Transverse colon (tissue), 4 donors: ENCODE measurements at places on chromosomes 7 and 10. TPM values are rescaled to one million over a fixed set of nuclear protein-coding genes. Genes with fewer than 3 reads are reported as not detected.

FAM25A gene
- not detected for total RNA-seq

CLRN3 gene
- 104 TPM for total RNA-seq

OR2A12 gene
- not detected for total RNA-seq

ACHE gene
- total RNA-seq, result 16.8 TPM

GRCh38 chr10:84243759-84244158, 1.1 kb upstream of the RGR start:
- no peaks in the 10 kb centered on the region for H3K4me1 ChIP-seq
- no peak for DNase-seq
- no peak overlapping the region for H3K4me3 ChIP-seq
- no peaks in the 10 kb centered on the region for H3K27me3 ChIP-seq
- H3K27ac ChIP-seq, result no peak overlapping the region

GRCh38 chr7:155804431-155804831, 7.8 kb downstream of the SHH start:
- H3K4me1 ChIP-seq, result peaks cover 7% of the 10 kb centered on the region
- H3K4me3 ChIP-seq, result peak overlapping the region; percentile 31
- peaks cover 96% of the 10 kb centered on the region for H3K27me3 ChIP-seq
- H3K36me3 ChIP-seq, result no peaks in the 10 kb centered on the region
- H3K27ac ChIP-seq, result peak overlapping the region; percentile 28

DNA sequence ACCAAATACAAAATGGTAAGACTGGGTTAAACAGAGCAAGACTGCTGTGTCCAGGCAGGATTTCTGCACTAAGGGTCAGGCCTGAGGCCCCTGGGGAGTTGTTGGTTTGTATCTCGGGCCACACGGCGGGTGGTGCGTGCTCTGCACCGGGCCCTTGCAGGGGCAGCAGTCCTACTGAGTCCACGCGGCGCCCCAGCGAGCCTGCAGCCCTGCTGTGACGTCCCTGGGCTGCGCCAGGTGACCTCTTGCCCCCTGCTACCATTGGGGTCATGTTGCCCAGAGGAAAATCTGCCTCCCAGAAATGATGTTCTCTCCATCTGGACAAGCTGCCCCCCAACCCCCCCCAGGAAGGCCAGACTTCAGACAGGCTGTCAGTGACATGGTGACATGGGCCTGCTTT, 281.5 kb downstream of the CELF2 start:
- no peaks in the 10 kb centered on the region for H3K27me3 ChIP-seq
- no peaks in the 10 kb centered on the region for H3K4me1 ChIP-seq
- no peaks in the 10 kb centered on the region for H3K36me3 ChIP-seq
- no peak overlapping the region for H3K27ac ChIP-seq
- no peak for DNase-seq
- no peak overlapping the region for H3K4me3 ChIP-seq

DNA sequence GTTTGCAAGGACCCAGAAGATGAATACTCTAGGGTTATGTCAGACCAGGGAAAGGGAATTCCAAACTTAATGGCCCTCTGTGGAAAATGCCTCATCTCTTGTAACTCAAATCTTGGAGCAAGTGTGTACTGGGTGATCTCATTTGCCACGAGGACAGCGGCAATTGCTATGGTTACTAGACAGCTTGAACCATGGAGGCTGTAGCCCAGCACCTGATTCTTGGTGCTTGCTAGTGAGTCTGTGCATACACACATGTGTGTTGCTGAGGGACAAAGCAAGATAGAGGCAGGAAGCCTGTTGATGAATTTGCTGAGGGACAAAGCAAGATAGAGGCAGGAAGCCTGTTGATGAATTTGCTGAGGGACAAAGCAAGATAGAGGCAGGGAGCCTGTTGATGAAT, 58.6 kb upstream of the FEZF1 start:
- H3K4me1 ChIP-seq, result no peaks in the 10 kb centered on the region
- H3K36me3 ChIP-seq, result no peaks in the 10 kb centered on the region
- H3K27me3 ChIP-seq, result no peaks in the 10 kb centered on the region
- no peak overlapping the region for H3K27ac ChIP-seq
- H3K4me3 ChIP-seq, result no peak overlapping the region

DNA sequence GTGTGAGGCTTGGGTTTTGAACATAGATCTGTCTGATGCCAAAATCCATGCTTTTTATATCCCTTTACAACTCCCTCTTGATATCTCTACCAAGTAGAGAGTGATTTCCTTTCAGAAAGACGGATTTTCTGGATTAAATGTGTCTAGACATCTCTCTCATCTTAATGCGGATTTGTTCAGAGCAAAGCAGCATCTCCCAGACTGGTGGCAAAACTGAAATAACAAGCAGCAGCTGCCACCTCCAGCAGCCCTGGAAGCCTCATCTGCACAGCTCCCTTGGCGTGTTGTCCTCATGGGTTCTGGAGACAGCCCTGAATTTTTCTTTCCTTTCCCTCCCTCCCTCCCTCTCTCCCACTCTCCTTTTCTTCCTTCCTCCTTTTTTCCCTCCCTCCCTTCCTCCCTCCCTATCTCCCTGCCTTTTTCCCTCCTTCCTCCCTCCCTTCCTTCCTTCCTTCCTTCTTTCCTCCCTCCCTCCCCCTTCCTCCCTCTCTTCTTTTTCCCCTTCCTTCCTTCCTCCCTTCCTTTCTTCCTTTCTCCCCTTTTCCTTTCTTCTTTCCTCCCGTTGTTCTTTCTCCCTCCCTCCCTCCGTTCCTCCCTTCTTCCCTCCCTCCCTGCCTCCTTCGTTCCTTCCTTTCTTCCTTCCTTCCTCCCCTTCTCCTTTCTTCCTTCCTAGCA, 639.9 kb downstream of the TYW1 start:
- no peaks in the 10 kb centered on the region for H3K27me3 ChIP-seq
- no peak overlapping the region for H3K27ac ChIP-seq
- DNase-seq, result no peak
- no peaks in the 10 kb centered on the region for H3K4me1 ChIP-seq
- no peaks in the 10 kb centered on the region for H3K36me3 ChIP-seq
- H3K4me3 ChIP-seq, result no peak overlapping the region
